ENCODE measurements at places on chromosomes 4 and X. TPM values are rescaled to one million over a fixed set of nuclear protein-coding genes. Genes with fewer than 3 reads are reported as not detected.

- DNase-seq = peak; percentile 25
Measured at GRCh38 chr4:157978680-157979361, 194.0 kb downstream of the GASK1B start.

- DNase-seq = no peak
Measured at GRCh38 chr4:168643111-168643795, 146.4 kb downstream of the PALLD start.

GRCh38 chr4:86593688-86594558, at the start of gene PTPN13:
Gene PTPN13, plus strand, starts transcription at chr4:86594315. Its CDS starts 40,942 bp downstream, at chr4:86635257.
- peak; percentile 96 for DNase-seq

DNA sequence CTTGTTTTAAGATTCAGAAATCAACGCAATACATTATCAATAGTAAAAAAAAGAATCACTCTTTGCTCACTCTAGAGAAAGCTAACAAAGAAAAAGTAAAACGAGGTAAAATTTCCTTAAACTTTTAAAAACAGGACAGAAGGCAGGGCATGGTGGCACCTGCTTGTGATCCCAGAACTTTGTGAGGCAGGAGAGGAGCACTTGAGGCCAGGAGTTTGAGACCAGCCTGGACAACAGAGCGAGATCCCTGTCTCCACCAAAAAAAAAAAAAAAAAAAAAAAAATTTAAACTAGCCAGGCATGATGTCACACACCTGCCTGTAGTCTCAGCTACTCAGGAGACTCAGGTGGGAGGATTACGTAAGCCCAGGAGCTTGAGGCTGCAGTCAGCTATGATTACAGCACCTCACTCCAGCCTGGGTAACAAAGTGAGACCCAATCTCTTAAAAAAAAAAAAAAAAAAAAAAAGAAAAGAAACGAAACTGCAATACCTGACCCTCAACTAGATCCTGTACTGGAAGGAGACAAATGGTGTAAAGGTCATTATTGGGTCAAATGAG, 3.5 kb downstream of the CCNI start:
- DNase-seq = peak; percentile 68

- no peak for DNase-seq
Measured at GRCh38 chrX:91331476-91331875, 103.2 kb upstream of the PABPC5 start.

GRCh38 chrX:97909245-97909644, 1025.5 kb downstream of the RPA4 start:
- no peak for DNase-seq

DNA sequence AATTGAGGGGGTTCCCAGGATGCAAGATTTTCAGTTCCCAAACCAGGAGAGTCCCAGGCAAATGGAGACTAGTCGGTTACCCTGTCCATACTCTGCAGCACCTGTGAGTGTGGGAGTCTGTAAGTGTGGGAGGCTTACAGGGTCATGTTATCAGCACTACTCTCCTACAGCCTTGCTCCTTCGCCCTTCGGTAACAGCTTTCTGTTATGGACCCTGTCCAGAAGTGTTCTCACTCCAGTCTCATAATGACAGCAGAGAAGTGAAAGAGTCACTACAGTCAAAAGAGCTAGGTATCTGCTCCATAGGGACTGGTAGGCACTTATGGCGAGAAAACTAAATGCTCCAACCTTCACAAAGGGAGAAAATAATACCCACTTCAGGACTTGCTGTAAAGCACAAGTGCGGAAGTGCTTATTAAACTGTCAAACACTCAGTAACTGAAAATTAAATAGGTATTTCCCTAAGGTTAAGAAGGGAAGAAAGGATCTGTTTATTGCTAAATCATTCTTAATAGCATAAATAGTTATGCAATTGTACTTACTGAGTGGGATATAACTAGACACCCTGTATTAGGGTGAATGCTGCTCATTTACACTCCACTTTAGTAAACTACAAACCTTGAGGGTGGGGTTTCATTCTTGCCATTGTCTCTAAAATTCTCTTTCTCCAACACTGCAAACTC, 2.7 kb upstream of the ADH7 start:
- DNase-seq = no peak

GRCh38 chr4:89617317-89617716, 219.6 kb downstream of the SNCA start:
- no peak for DNase-seq

GRCh38 chr4:25100021-25100555, 60.2 kb downstream of the SEPSECS start:
- no peak for DNase-seq

GRCh38 chrX:1222531-1223241, 10.2 kb upstream of the CRLF2 start:
- no peak for DNase-seq

GRCh38 chr4:140884431-140885058, 128.4 kb upstream of the TBC1D9 start:
- DNase-seq = peak; percentile 73

- DNase-seq = peak; percentile 5
Measured at GRCh38 chrX:101357166-101357795, 8.7 kb upstream of the TIMM8A start.

DNA sequence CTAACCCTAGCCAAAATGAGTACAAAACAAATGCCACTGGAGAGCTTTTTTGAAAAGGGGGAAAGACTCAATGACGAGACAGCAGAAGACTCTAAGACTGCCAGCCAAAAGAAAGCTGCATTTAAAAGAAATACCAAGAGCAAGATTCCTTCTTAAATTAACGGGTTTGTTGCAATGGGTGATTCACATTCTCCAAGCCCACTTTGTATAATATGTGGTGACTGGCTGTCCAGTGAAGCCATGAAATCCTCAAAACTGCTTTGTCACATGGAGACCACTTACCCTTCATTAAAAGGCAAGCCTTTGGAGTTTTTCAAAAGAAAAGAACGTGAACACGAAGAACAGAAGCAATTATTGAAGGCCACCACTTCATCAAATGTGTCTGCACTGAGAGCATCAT, 68.2 kb downstream of the MRPL1 start:
- no peak for DNase-seq

- DNase-seq = no peak
Measured at GRCh38 chr4:148327683-148328082, 114.5 kb downstream of the NR3C2 start.

DNA sequence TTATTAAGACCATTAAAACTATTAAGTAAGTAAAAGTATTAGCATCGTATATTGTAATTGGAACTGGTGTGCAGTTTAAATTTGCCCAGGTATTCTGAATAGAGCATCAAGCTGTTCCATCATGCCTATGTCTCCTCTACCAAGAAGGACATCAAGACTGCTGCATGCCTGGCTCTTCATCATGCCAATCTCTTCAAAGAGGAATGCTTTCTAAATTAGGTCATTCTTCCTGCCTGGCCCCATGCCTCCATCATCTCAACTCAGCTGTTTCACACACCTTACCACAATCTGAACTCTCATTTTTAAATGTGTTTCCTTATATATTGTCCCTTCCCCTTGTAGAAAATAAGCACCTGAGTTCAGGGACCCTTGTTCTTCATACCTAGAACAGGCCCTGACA, 270.5 kb upstream of the PPARGC1A start:
- DNase-seq = no peak

DNA sequence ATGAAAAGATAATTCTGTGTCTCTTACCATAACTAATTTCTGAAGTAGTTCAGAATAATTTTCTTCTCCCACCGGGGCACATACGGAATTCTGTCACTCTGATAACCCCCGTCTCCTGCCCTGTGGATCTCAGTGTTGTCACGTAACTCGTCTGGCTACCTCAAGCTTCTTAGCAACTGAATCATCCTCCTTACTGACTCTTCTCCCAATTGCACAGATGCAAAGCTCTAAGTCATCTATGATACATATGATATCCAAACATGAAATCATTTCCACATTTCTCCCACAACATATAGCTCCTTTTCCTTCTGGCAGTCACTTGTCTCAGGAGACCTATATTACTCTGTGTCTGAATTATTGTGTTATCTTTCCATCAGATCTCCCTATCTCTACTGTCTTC, 1043.1 kb upstream of the TENM3 start:
- no peak for DNase-seq

DNA sequence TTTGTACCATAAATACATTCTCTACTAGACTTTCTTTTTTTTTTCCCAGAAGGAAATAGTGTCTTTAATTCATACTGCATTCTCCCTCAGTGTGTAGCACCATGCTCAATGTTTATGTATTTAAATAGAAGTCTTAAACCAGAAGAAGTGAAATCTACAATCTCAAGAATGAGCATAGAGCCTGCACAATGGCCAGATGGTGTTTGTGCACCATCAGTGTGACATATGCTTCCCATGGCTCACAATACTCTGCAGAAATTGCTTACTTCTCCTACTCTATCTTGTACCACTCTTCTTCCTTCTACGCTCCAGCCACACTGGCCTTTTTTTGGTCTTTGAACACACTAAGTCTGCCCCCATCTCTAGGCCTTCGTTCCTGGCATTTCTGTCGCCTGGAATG, 2.6 kb upstream of the DOCK11 start:
- DNase-seq = no peak

DNA sequence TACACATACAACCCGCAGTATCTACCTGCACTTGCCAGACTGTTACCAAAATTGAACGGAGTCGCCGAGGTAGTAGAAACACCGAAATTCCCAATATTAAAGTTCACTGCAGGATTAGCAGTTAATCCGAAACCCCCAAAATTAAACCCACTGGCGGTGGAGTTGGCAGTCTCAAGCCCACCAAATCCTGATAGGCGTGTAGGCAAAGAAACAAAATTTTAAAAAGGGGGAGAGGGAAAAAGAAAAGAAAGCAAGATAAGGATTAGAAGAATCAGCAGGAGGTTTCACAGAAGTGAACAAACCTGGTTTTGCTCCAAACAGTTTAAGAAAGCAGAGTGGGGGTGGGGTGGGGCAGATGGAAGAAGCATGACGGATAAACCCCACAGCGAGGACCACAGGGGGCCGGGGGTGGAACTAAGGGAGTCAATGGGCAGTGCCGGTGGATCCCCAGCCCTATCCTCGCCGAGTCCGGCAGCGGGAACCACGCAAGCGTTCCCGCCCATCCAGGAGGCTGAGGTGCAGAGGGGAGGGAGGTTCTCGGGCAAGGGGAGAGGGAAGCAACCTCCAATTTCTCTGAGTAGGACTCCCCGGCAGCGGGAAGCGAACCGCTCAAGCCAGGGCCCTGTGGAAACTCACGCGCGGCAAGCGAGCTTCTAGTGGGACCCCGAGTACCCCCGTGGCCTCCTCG, 599 bp downstream of the NUP54 start:
- DNase-seq = peak; percentile 80

DNA sequence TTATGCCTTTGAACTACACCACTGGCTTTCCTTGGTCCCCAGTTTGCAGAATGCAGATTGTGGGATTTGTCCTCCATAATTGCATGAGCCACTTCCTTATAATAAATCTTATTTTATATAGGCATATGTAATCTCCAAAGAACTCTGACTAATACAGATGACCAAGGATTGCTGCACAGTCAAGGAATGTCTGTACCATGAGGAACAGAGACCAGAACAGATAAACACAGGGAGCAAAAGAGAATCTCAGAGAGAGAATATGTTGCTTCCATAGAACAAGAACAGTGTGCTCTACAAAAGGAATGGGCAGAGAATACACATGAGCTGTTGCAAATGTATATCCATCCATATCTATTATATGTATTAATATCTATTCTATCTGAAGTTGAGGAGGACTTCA, 111.1 kb downstream of the ADRA2C start:
- DNase-seq = no peak

DNA sequence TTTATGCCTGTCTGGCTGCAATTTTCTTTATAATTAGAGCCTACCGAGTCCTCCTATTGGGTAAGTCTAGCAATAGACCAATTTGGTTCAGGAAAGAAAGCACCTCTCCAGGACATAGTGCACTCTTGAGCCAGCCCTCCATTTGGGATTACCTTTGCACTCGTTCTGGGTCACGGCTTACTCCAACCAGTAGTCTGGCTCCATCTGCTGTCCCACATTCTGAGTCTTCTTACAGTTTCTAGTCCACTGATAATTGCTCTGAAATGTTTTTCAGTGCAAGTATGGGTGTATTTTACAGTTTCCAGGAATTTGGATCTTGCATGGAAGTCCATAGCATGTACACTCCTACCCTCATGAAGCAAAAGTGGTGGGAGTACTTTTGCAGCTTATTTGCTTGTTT, 34.8 kb upstream of the USP51 start:
- DNase-seq = no peak

DNA sequence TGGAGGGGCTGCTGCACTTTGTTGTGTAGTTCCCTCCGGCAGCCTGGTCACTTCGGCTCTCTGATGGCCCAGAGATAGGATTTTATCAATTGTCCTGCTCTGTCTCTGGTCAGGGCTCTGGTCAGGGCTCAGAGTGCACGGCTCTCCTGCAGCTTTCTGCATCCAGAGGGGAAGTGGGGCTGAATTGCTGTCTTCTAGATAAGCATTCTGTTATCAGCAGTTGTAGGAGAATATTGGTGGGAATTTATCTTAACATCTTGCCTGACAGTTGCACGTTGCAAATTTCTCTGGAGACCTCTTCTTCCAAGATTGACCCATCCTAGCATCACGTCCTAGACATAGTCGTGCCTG, 62.8 kb downstream of the FAM193A start:
- DNase-seq = no peak

CFAP99 gene
- not detected for total RNA-seq

TEX13B gene
- not detected for total RNA-seq

SPCS3 gene
- total RNA-seq = 56.2 TPM

UGT2B11 gene
- total RNA-seq = not detected

RTL5 gene
- total RNA-seq = 2.5 TPM

FGF5 gene
- total RNA-seq = not detected

NRK gene
- 0.16 TPM for total RNA-seq

PDLIM3 gene
- total RNA-seq = 3.6 TPM

SYTL5 gene
- total RNA-seq = 8.8 TPM

FAM156A gene
- 37.0 TPM for total RNA-seq

MAML3 gene
- 12.1 TPM for total RNA-seq

Data from Caco-2 (cell line).